Stimulated activated CD4-positive, alpha-beta T cell treated with anti-CD3 and anti-CD28 coated beads, Interleukin-12 subunit alpha, Interleukin-12 subunit beta, amount 100 ng/mL, for 24 hours (primary cell): ENCODE measurements at places on chromosomes 4 and X.

GRCh38 chrX:12999422-12999821 lies 24.5 kb downstream of the TMSB4X start:
- no peak for DNase-seq

GRCh38 chr4:127622921-127623796 lies 9.6 kb upstream of the INTU start:
- no peak for DNase-seq

DNA sequence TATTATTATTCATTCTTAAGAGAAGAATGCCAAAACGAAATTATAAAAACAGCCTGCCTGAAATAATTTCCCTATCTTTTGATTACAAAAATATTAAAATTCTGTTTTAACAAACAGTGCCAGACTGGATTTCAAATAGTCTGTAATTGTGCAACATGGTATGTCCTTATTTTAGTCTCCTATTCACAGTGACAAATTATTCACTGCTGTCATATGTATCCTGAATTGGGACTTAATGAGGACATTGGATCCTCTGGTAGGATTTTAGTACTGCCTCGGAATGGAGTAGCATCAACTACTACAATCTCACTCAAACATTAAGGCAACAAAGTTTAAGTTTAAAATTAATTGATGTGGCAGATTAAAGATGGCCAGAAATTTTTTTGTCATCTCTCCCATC lies 97.6 kb downstream of the CASK start:
- DNase-seq, result no peak

- no peak for DNase-seq
Measured at GRCh38 chr4:110361921-110362320, 114.0 kb upstream of the ENPEP start.

GRCh38 chr4:24103434-24104157 lies 213.7 kb upstream of the PPARGC1A start:
- DNase-seq, result no peak

- no peak for DNase-seq
Measured at GRCh38 chrX:46204721-46205422, 340.3 kb downstream of the ZNF674 start.

DNA sequence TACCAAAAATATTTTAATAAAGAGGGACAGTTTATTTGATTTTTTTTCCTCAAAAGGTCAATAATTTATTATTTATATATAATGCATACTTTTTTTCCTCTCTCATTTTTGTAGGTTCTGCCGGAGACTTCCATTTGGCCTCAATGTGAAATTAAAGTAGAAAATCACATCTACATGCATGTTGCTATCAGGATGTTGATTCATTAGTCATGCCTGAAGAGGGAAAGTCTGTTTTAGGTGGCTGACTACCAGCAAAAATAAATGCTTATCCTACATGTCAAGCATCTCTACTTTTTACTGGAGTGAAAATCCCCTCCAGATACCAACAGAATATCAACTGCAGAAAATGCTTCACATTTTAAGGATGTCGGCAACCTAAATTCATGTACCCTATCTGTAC lies 41.5 kb downstream of the KIAA0232 start:
- no peak for DNase-seq

DNA sequence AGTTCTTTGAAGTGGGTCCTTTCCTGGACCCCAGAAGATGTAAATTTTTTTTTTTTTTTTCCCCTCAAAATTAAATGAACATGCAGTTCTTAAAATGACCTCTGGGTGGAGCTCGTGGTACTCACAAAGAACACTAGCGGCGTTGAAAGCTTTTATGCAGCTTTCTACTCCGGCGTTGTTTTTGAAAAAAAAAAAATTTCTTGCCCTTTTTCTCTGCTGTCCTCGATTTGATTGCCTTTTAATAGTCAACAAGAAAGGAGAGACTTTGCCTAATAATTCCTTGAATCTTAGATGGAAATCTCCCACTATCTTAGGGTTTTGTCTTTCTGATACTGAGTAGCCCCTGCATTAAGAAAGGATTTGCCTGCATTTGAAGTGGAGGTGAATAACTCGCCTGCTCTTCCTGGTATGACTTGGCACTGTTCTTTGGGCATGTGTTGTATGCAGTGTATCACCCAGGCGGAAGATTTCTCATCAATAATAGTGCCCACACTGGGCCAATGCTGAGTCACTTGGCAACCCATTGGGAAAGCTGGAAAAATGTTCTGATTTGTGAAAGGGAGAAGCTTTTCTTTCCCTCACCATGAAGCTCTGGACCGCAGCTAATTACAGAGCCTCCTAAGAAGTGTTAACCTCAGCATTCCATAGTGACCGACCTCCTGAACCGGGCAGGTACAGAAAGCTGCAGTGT lies 104.0 kb downstream of the PHEX start:
- no peak for DNase-seq

DNA sequence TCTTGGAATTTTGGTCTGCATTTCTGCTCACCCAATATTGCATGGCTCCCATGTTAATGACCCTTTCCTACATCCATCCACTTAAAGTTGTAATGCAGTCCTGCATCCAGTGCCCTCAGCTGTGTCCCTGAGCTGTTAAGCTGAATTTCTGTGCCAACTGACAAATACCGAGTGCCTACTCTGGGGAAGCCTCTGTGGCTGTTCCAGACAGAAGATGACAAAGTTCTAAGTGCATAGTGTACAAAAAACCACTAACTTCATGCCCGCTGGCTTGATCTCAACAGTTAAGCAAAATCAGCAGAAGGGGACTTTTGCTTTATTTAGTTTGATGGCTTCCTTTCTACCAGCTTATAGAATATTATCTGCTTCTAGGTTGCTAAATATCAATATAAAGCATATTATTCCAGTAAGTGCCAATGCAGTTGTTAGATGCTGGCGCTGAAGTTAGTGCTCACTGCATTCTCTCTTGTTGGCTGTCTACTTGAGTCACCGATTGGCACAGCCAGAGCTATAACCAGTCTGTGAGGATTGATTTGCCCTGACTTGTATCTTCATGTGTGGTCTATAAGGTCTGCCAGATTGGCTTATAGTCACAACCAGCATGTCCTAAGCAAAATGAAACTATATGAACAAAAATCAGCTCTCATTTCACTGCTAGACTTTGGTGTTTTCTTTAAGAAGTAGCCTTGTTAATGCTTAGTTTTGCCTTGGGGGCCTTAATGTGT lies 98.9 kb downstream of the KLHL8 start:
- DNase-seq, result no peak

GRCh38 chrX:23435108-23435507 lies 100.5 kb downstream of the PTCHD1 start:
- DNase-seq, result no peak

DNA sequence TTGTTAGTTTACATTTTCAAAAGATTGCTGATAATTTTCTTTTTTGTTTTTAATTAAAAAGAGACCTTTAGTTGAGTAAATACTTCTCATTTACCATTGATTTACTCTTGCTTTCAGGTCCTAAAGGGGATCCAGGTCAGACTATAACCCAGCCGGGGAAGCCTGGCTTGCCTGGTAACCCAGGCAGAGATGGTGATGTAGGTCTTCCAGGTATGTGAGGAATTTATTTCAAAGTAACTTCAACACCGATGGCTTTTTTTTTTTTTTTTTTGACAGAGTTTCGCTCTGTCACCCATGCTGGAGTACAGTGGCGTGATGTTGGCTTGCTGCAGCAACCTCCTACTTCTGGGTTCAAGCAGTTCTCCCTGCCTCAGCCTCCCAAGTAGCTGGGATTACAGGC lies 135.1 kb downstream of the IRS4 start:
- DNase-seq, result no peak

DNA sequence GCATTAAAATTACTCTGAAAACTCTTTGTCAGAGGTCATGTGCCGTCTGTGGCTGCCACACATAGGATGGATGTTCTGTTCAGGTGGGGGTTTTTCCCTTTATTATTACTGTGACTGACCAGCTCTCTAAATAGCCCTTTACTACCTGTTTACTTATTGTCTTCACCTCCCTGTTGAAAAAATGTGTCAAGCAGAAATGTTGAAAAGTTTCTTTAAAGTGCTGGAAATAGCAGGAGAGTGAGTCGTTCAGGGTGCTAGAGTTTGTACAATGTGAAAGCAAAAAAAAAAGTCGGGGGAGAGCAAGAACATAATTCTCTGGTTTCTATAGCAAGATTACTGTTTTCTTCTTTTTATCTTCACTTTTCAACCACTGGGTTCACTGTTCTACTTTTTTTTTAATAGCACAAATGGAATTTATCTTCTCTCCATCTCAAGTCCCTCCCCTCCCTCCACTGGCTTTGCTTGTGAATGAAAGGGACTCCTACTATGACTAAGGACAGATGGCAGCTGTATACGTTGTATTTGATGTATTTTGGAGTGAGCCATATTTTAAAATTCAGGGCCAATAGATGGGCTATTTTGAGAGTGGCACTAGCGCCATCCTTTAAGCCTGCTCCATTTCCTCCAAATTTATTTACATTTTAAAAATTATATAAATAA lies 33.3 kb downstream of the ARX start:
- DNase-seq, result no peak

DNA sequence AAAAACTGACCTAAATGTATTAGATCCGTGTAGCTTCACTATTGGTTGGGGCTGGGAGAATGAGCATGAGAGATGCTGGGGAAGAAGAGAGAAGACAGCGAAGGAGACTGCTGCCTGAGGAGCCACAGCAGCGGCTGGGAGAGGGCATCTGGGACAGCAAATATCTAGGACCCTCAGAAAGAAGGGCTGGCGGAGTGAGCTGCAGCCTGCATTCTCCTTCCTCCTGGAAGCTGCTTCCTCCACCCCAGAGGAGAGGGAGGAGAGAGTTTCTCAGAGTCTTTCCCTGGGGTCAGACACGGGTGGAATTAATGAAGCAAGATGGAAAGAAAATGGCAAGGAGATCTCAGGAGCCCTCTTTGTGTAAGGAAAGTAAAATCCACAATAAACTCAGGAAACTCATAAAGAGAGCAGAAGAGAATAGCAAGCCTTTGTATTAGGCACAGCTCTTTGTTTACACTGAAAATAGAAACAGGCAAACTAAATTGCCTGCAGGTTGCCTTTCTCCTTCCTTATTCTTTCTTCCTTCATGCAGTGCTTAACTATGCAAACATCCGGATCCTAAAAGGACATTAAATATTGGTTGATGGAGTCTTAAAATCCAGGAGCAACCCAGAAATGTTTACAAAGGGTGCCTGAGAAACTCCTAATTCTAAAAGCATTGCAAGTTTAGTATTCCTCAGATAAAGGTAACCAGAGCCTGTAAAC lies 130.3 kb upstream of the GALNT7 start:
- DNase-seq, result no peak

- DNase-seq, result no peak
Measured at GRCh38 chr4:5589495-5589894, 118.9 kb downstream of the EVC2 start.

GRCh38 chr4:125703443-125703842 lies 388.7 kb downstream of the FAT4 start:
- DNase-seq, result no peak

GRCh38 chr4:24768006-24768405 lies 27.4 kb upstream of the SOD3 start:
- no peak for DNase-seq

- peak; percentile 0 for DNase-seq
Measured at GRCh38 chrX:154918060-154918483, 31.9 kb downstream of the F8A1 start.

DNA sequence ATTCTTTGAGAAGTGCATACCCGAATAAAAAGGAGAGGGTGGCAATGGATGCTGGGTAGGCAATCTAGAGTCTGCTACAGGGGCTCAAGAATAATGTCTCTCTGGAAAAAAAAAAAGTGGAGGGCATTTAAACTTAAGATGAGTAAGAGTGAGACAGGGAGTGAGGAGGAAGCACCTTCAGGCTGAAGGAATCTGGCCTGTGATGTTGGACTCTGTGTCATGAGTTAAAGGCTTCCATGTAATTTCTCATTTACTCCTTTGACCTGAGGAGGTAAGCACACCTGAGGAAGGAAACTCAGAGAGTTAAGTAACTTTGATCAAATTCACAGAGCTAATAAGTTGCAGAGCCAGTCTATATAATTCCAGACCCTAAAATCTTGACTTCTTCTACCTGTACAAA lies 3.2 kb upstream of the PRKG2 start:
- DNase-seq, result no peak

GRCh38 chrX:108397627-108398391 lies 40.4 kb downstream of the COL4A6 start:
- DNase-seq, result no peak

DNA sequence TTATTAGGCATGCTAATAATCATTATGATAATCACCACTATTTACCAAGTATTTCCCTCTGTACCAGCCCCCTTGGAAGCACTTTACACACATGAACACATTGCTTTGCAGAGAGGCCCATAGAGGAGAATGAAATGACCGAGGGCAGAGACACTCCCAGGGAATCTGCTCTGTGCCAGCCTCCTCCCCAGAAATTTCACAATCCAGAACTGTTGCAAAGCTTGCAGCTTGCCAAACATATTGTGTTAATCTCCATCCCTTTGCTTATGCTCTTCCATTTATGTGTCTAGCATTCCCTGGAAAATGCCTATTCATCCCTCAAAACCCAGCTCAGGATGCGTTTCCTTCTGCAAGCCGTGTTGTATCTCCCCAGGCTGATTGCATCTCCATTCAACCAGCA lies 37.8 kb downstream of the CYTL1 start:
- no peak for DNase-seq
